ENCODE measurements at places on chromosomes 2 and 18.

- no peak for DNase-seq
Measured at GRCh38 chr2:240822280-240822847, 2.3 kb upstream of the KIF1A start.

DNA sequence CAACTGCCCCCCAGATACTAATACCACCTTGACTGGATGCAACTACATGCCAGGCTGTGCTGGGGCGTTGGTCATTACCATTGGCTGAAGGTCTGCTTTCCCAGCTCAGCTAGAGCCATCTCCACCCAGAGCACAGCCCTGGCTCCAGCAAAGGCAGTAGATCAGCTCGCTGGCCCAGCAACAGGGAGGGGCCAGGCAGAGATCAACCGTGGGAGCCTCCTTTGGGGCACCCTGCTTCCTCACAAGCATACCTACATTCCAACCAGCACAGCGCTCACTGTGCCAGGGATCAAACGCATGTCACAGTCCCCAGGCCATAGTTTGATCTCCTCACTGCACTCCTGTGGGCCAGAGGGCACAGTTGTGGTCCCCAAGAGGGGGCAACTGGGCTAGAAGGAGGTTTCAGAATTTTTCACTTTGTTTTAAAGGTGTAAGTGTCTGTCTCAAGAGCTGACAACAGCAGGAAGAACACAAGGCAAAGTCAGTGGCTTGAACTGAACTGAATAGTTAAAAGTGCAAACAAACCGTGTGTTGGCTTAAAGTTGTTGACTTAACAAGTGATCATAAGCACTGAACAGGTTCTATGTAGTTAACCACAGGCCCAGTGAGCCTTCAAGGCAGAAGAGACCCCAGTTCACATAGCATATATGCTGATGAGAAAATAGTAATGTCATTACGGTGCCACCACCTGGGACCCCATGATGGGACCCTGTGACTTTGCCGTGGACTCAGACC is 70.1 kb upstream of the BZW1 start:
- no peak for DNase-seq

- DNase-seq: no peak
Measured at GRCh38 chr2:159185401-159186130, 100.9 kb downstream of the WDSUB1 start.

DNA sequence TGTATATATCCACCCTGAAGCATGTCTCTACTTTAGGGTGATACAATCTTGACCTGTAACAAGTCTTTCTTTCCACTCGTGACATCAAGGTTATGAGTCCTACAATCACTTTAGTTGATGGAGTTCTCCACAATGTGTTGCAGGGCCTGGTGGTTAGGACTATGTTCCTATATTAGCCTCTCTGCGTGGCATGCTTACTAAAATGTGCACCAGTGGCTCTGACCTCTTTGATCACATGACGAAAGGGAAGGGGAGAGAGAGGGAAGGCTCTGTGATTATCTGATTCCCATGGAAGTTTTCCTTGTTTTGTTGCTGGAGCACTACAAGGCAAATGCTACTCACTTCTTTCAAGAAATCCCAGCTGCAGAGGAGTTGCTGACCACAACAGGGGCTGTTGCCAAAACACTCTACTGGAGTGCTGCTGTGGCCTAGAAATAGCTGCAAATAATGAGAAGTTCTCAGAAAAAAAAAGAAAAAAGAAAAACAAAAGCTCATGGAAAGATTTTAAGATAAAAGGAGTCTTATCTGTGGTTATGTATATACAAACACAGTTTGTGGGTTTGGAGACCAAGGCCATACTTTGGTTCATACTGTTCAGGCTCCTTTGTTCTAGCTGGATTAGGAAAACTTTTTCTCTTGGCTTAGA is 272.8 kb upstream of the MMADHC start:
- no peak for DNase-seq

GRCh38 chr18:55546851-55547704 is 40.9 kb downstream of the TCF4 start:
- no peak for DNase-seq

- DNase-seq: no peak
Measured at GRCh38 chr2:59236723-59237122, 995.6 kb upstream of the FANCL start.

- DNase-seq: no peak
Measured at GRCh38 chr2:64915510-64915900, 73.7 kb upstream of the SLC1A4 start.

DNA sequence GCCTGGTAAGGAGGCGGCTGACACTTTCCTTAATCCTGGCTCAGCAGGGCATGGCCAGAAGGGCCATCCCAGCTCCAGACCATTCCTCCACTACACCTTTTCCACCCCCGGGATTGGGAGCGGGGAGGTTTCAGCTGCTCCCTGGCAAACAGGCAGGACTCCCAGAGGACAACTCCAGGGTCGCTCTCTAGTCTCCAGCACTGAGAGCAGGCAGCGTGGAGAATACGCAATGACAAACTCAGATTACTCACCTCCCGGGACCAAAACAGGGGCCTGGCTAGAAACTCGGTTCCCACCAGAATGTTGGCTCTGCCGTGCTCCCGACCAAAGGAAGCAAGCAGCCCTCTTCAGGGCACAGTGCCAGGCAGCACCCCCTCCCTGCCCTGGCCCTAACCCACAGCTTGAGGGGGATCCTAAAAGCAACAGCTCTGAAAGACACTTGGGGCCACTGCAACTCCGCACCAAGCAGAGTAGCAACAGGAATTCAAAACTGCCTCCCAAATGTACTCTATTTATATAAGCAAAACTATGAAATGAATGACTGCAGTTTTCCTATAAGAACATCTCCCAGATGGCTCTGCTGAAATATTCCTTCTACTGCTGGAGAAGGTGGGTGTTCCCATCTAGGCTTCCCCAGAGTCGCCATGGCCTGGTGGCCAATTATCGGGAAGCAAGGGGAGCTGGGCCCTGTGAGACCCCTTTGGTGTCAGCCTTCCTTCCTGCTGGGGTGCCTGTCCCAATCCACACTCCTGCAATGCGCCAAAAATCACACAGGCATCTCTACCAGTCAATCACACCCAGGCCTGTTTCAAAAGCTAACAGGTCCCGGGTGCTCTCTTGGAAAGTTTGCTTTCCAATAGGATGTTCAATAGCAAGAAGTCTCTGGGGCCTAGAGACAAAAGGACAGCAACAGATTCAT is 61.2 kb upstream of the POMC start:
- no peak for DNase-seq

GRCh38 chr2:177329064-177329463 is 63.5 kb upstream of the AGPS start:
- DNase-seq: no peak

GRCh38 chr2:171346723-171347557 is 86.8 kb downstream of the METTL8 start:
- DNase-seq: no peak

DNA sequence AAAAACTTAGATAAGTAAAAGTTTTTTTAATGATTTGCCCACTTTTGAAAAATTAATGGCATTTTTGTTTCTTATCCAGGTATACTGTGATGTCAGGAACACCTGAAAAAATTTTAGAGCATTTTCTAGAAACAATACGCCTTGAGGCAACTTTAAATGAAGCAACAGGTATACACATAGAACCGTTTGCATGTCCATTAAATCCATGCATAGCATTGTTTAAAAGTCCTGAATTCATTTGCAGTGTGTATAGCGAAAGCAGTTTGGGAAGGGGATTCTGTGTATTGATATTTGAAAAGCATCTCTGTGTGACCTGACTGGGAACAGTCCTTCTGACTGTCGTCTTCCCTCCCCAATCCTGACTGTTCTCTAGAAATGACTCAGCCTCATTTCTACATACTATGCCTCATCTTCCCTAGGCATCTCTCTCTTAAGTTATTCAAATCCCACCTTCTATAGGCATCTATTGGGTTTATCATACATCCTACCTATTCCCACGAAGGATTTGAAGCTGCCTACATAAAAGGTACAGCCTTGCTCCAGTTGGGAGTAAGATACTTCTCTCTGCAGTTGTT is 79.2 kb upstream of the MAP3K20 start:
- no peak for DNase-seq

GRCh38 chr2:237282568-237283128 is 131.3 kb downstream of the COL6A3 start:
- DNase-seq: no peak

DNA sequence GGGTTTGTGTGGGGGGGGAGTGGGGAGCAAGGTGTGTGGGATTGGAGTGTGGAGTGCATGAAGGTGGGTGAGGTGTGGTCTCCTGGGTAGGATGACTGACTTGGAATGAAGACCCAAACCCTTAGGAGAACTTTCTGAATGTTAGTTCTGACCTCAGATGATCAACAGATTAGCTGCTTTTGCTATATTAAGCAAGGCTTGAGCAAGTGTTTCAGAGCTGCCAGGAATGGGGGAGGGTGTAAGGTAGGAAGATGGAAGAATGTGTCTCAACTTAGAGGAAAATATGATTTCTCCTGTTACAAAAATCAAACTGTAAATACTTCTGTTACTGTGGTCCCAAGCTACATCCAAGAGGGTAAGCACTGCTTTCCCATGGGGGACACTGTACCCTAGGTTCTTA is 273.6 kb downstream of the TGIF1 start:
- no peak for DNase-seq

DNA sequence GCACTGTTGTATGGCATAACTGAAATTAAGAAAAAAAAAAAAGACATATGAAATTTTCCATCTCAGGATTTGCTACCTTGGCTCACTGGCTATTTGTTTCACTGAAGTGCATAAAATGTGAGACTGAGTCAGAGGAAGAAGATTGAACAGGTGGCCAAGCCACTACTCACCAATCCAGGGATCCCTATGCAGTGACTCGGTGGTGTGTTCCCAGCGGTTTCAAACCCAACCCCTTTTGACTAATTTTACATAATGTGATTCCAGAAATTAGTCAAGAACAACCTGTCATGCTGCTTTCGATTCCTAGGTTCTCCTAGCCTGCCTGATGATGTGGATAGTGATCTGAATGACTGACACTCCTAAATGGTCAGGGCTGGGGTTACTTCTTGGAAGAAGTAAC is 77.3 kb downstream of the KLHL14 start:
- no peak for DNase-seq

GRCh38 chr2:206881708-206882410 is 57.5 kb upstream of the CPO start:
- no peak for DNase-seq

DNA sequence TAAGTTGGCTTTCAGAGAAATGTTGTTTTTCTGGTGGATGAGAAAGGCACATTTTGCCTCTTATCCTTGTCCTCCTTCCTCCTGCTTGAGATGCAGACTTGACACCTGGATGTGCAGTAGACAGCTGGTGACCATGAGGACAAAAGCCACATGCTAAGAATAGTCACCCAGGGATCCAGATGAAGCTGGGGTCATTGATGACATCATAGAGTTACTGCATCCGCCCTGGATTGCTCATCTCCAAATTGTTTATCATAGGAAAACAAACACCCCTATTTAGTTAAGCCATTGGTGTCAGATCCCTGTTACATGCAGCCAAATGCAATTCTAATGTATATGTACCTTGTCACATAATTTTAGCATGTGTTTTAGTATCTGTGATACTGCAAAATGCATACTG is 16.3 kb upstream of the SLC1A4 start:
- no peak for DNase-seq

- no peak for DNase-seq
Measured at GRCh38 chr2:108182489-108182888, 57.3 kb upstream of the SULT1C3 start.

DNA sequence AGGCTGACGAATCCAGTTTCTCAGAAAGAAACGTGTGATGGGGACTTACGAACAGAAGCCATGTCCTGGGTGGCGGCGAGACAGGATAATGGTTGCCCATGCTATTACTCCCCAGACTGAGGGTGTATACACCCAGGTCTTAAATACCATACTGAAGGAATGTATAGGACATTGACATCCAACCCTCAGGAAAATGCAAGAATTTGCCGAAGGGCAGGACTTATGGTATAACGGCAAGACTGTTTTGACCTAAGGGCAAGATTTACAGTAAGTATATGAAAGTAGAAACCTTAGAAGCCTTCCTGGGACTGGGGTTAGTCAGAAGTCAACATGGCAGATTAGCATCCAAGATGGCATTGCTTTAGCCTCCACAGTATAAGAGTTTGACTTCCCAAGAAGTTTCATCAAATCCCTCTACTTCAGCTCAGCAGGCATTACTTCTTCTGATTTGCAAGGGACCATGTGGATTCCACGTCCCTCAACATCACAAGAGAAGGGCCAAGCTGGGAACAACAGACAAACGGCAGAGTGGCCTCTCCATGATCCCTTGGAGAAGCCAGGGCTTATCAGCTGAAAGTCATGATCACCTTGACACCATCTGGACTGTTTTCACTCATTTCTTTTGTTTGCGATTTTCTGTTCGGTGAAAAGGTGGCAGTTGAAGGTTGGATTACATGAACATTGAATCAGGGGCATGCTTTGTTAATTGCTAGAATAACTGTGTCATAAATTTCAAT is 21.1 kb downstream of the ST3GAL5 start:
- DNase-seq: no peak
